ENCODE measurements at places on chromosomes 7 and 10. TPM values are rescaled to one million over a fixed set of nuclear protein-coding genes. Genes with fewer than 3 reads are reported as not detected.

Gene NPS
- total RNA-seq: not detected

Gene ARMC10
- 52.2 TPM for total RNA-seq

Gene ANKRD61
- total RNA-seq: 0.57 TPM

Gene AGR3
- total RNA-seq: 2.1 TPM

DNA sequence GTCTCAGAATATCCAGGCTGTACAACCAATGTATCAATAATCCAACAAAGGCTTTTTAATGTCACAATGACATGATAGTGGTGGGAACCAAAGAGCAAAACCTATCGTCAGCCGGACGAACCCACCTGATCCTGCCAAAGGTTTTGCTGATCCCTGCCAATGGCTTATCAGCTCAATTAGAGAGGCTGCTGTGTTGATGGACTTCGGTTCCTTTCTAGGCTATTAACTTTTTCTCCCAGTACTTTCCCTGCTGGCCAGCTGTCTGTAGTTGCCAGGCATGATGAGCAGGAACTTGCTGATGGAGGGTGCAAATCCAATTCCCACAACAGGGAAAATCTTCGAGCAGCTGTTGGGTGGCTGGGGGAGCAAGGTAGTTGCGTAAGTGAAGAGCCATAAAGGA lies 2.4 kb downstream of the LMOD2 start:
- H3K36me3 ChIP-seq: no peaks in the 10 kb centered on the region
- no peaks in the 10 kb centered on the region for H3K4me1 ChIP-seq
- no peak overlapping the region for H3K27ac ChIP-seq
- no peak overlapping the region for H3K4me3 ChIP-seq

DNA sequence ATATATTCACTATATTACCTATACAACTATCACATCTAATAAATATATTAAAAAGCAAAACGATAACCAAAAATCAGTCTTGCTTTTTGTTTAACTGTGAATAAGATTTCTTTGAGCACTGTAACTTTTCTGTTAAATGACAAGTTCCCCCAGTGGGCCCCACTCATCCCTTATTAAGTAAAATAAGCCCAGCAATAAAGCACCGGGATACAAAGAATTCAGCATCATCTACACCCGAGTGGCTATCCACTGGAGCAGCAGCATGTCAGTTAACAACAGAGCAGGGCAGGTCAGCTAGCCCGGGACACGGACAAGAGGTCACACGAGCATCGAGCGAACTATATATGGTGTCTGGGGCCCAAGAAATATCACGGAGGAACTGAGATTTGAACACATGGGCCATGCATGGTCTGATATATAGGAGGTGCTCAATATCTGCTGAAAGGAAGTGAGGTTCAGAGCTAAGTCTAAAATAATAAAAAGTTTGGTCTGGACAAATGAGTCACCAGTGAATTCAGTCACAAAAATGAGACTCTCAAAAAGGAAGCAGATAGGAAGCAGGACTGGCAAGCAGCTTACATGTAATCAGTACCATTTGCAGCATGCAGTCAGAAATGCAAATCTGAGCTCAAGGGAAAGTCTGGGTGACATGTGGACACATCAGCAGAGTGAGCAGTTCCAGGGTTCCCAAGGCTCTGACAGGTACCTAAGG lies 4.1 kb downstream of the ERCC6 start:
- no peaks in the 10 kb centered on the region for H3K27me3 ChIP-seq
- H3K36me3 ChIP-seq: no peaks in the 10 kb centered on the region
- H3K27ac ChIP-seq: no peak overlapping the region
- no peak for DNase-seq
- no peak overlapping the region for H3K4me3 ChIP-seq
- H3K4me1 ChIP-seq: peaks cover 11% of the 10 kb centered on the region

- H3K27ac ChIP-seq: no peak overlapping the region
- H3K36me3 ChIP-seq: no peaks in the 10 kb centered on the region
- H3K27me3 ChIP-seq: no peaks in the 10 kb centered on the region
- peaks cover 9% of the 10 kb centered on the region for H3K4me1 ChIP-seq
- no peak for DNase-seq
These were observed 379.7 kb downstream of the PHTF2 start for GRCh38 chr7:78178319-78178718.

Gene IFIT2
- 7.2 TPM for total RNA-seq

DNA sequence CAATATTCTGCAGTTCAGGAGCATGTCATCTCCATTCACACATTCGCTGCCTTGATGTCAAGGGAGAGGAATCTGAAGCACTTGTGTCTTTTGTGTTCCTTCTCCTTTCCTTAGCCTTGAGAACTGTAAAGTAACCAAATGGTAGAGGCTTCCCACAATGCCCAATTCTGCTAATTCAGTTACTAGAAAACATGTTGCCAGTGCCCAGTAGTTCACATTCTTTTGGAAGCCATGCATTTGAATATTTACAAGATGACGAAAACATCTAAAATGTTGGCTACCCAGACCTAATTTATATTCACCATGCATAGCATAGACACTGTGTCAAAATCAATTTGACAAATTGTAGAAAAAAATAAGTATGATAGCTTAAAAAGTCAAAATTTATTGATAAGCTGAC lies 852.7 kb upstream of the PHF14 start:
- no peaks in the 10 kb centered on the region for H3K4me1 ChIP-seq
- no peaks in the 10 kb centered on the region for H3K36me3 ChIP-seq
- H3K27ac ChIP-seq: no peak overlapping the region

DNA sequence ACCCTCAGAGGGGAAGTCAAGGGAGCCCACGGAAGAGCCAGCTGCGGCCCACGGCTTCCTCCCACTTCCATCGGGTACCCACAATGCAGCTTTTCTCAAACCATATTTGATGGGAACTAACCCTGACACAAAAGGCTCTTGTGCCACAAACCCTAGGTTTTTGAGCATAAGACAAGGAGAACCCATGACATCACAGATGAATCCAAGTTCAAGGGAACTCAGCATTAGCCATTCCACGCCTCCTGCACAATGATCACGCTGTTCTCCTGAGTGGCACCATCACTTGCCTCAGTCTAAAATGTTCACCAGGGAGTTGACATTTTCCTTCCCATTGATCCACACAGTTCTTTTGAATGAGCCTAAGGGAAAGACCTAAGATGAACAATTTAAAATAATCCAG lies 70.4 kb downstream of the ITIH5 start:
- H3K27me3 ChIP-seq: no peaks in the 10 kb centered on the region
- H3K4me3 ChIP-seq: no peak overlapping the region
- no peaks in the 10 kb centered on the region for H3K36me3 ChIP-seq
- DNase-seq: no peak
- no peak overlapping the region for H3K27ac ChIP-seq
- H3K4me1 ChIP-seq: peaks cover 9% of the 10 kb centered on the region

GRCh38 chr10:66190413-66190812 lies 735.4 kb upstream of the LRRTM3 start:
- no peaks in the 10 kb centered on the region for H3K4me1 ChIP-seq
- no peaks in the 10 kb centered on the region for H3K36me3 ChIP-seq
- H3K27ac ChIP-seq: no peak overlapping the region
- H3K27me3 ChIP-seq: no peaks in the 10 kb centered on the region

- no peaks in the 10 kb centered on the region for H3K36me3 ChIP-seq
- no peak for DNase-seq
These were observed 99.3 kb downstream of the DNAJB6 start for GRCh38 chr7:157436076-157436475.

DNA sequence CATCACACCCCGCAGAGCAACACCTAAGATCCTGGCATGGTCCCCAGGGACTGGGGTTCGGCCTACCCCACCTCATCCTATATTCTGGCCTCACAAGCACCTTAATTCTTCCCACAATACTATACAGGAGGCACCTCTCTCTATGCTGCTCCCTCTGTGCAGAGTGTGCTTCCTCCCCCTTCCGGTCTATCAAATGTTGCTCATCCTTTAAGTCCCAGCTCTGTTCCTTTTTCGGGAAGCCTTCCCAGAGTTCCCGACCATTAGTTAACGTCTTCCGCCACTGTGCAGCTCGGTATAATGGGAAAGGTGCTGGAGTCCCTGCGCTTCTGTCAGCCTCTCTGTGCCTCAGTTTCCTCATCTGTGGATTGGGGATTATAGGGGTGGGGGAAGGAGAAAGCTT lies 21.8 kb downstream of the PALD1 start:
- peaks cover 10% of the 10 kb centered on the region for H3K4me1 ChIP-seq
- H3K36me3 ChIP-seq: no peaks in the 10 kb centered on the region
- H3K4me3 ChIP-seq: no peak overlapping the region
- no peak overlapping the region for H3K27ac ChIP-seq
- no peaks in the 10 kb centered on the region for H3K27me3 ChIP-seq
- no peak for DNase-seq

DNA sequence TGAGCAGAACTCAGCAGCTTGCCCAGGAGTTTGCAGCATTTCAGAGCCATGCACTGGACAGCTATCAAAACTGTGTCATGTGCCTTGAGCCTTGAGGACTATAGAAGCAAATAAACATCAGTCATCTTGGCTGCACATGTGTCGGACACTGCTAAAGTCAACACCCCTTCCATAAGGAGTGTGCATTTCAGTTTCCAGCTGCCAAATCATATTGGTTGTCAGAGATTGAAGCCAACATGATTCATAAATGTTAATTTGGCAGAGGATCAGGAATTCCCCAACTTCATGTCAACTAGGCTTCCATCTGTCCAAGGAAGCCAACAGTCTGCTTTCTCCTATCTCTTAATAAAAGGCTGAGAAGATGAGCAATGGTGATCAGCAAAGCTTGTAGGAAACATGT lies 32.8 kb downstream of the SLC16A12 start:
- no peak overlapping the region for H3K27ac ChIP-seq
- H3K4me1 ChIP-seq: no peaks in the 10 kb centered on the region
- no peaks in the 10 kb centered on the region for H3K27me3 ChIP-seq
- no peaks in the 10 kb centered on the region for H3K36me3 ChIP-seq
- H3K4me3 ChIP-seq: no peak overlapping the region

GRCh38 chr7:132276976-132277725 lies 299.1 kb downstream of the PLXNA4 start:
- no peaks in the 10 kb centered on the region for H3K36me3 ChIP-seq
- no peaks in the 10 kb centered on the region for H3K27me3 ChIP-seq
- no peak for DNase-seq
- H3K4me3 ChIP-seq: no peak overlapping the region
- H3K27ac ChIP-seq: no peak overlapping the region

DNA sequence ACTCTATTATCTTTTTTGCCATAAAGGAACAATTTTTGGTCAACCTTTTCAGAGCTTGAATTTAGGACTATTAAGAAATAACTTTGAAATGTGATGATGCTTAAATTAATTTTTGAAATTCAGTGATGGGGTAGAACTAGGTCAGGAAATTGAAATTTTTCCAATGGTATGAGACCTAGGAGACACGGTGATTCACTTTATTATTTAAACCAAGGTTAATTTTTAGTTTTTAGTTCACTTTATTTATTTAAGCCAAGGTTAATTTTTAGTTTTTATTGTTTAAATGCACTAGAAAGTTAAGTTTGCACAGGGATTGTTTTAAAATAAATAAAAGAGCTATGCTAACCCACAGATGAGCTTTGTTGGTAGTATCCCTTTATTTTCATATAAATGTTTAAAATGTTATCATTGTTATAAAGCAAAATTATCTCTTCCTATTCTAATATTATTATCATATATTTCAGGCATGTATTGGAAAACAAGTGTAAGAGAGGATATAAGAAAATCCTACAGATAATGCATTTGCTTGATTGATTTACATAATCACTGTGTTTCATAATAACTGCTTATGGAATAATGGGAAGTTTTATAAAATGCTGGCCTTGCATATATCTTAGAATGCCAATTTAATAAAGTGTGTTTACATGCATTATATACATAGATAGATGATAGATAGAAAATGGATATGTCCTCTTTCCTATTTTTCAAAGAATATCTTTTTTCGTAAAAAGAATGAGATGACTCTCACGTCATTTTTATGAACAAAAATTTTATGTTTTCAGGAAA lies 163.6 kb downstream of the HGF start:
- H3K4me1 ChIP-seq: no peaks in the 10 kb centered on the region
- H3K27me3 ChIP-seq: peaks cover 2% of the 10 kb centered on the region
- H3K4me3 ChIP-seq: no peak overlapping the region
- no peak overlapping the region for H3K27ac ChIP-seq
- no peak for DNase-seq

- no peak for DNase-seq
- H3K27ac ChIP-seq: no peak overlapping the region
- no peaks in the 10 kb centered on the region for H3K36me3 ChIP-seq
These were observed 272.7 kb downstream of the HDAC9 start for GRCh38 chr7:18768256-18768655.

DNA sequence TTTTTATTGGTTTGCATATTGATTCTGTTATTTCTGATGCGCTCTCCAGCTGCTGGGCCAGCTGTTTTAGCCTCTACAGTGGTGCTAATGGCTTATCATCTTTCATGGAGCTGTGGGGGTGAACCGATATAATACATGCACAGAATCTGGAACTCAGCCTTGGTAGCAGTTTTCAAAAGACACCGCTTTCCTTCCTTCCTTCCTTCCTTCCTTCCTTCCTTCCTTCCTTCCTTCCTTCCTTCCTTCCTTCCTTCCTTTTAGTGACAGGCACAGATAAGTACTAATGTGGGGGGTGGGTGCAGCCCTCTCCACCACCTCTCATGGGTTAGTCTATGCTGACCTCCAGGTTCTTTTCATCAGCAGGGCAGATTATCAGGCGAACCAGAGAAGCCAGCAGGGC lies 31.9 kb upstream of the C10orf53 start:
- DNase-seq: no peak
- H3K4me1 ChIP-seq: no peaks in the 10 kb centered on the region
- H3K27ac ChIP-seq: no peak overlapping the region
- no peaks in the 10 kb centered on the region for H3K27me3 ChIP-seq

DNA sequence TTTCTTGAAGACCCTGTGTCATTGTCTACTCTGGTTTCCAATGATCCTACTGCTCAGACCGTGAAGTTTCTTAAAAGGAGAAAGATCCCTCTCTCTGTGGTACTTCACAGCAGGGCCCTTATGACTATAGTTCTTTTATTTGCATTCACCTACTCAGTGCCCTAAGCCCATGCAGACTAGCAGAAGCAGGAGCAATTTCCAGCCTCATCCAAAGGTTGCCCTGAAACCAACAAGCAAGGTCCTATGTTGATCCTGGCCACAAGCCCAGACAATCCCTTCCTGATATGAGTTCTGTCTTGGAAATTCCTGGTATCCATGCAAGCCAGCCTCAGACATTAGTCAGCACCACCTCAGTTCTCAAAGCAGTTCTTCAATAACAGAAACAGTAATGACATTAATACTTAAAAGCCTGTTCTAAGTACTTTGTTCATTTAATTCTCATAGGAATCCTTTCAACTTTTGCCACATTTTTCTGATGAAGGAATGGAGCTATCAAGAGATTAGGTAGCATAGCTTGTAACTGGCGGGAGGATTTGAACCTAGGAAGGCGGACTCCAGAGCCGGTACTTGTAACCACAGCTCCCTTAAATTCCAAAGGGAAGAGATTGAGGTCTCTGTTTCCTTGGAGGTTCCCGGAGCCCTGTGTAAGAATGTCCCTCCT lies 58.1 kb upstream of the ST8SIA6 start:
- no peaks in the 10 kb centered on the region for H3K36me3 ChIP-seq
- peak; percentile 24 for DNase-seq

Gene FAM221A
- total RNA-seq: 5.7 TPM

DNA sequence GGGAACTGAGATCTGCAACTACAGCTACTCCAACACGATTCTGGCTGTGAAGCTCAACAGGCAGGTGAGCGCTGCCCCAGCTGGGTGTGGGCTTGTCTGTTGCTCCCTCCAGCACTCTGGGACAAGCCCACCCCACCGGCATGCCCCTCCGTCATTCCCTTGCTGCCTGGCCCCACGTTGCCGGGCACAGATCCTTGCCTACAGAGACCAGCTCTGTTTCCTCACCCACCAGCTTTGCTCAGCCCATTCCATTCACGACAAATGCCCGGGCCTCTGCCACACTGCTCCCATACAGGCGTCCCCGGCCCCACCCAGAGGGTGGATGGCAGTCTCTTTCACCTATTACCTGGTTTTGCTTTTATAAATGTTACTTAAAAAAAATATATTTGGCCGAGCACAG lies 24.6 kb downstream of the WIPI2 start:
- H3K4me3 ChIP-seq: no peak overlapping the region
- no peaks in the 10 kb centered on the region for H3K27me3 ChIP-seq
- no peak for DNase-seq
- H3K4me1 ChIP-seq: no peaks in the 10 kb centered on the region
- H3K36me3 ChIP-seq: no peaks in the 10 kb centered on the region
- no peak overlapping the region for H3K27ac ChIP-seq
